ENCODE measurements at places on chromosomes 7 and 10.
A peak's percentile ranks its signal among the peaks of the same experiment; 100 is the strongest.

GRCh38 chr7:93765475-93765874 lies 125.1 kb downstream of the TFPI2 start:
- no peak for DNase-seq

DNA sequence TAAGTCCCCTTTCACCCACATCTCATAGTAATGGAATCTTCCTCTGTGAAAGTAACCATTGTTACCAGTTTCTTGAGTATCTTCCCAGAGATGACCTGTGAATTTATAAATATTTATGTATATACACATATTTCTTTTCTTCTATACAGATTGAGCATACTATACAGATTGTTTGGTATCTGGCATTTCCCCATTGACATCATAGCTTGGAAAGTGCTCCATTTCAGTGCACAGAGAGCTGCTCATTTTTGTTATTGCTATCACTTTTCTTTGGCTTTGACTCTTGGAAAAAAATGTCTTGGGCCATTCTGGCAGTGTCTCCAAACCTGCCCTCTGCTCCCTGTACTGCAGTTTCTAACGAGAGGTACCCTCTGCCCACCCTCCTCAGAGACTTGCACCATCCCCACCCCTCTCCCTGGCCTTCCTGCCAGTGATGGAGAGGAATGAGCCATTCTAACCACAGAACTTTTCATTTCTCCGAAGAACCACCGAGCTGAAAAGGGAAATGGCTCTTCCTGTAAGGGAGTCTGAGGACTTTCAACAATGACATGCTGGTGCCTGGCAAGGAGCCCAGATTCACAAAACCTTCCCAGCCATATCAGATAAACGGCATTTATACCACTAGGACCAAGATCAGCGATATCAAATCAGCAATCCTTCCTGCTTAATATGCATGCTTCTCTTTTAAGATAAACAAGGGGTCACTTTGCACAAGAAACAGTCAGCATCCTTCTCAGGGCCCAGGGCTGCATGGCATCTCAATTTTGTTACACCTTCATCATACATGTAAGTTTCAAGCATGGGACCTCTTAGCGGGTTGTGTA lies 19.7 kb upstream of the CCSER2 start:
- peak; percentile 34 for DNase-seq

- DNase-seq, result no peak
These were observed 19.1 kb downstream of the DNAJB6 start for GRCh38 chr7:157355784-157356511.

GRCh38 chr10:18312374-18313139 lies 172.3 kb downstream of the CACNB2 start:
- DNase-seq, result peak; percentile 43

- DNase-seq, result no peak
These were observed 32.5 kb upstream of the GPR158 start for GRCh38 chr10:25142116-25142864.

DNA sequence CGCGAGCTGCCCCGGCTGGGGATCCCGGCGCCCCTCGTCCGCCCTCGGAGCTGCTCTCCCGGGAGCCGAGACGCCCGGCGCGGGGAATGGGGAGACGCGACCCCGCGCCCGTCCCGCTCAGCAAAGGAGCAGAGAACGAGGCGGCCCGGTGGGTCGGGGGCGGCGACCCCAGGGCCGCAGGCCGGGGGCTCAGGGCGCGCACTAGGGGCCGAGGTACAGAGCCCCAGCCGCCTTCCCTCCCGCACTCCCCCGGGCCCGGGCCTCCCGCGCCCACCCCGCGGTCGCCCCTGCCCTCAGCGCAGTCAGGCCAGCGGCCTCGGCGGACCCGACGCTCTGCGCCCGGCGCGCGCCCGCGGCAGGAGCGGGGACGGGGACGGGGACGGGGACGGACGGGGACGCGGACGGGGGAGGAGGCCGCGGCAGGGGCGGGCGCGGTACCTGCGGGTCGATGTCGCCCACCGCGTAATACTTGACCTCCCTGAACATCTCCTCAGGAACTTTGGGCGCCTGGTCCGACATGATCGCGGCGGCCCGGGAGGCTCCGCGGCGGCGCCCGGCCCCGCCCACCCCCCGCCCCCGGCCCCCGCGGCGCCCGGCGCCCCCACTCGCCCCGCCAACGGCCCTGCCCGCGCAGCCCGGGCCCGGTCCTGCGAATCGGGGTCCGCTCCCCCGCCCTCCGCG lies 373 bp downstream of the PAXIP1 start:
- no peak for DNase-seq

- no peak for DNase-seq
These were observed 142.4 kb upstream of the BMPER start for GRCh38 chr7:33762911-33763306.

GRCh38 chr10:84140036-84140379 lies 699 bp downstream of the GHITM start:
- DNase-seq, result no peak

DNA sequence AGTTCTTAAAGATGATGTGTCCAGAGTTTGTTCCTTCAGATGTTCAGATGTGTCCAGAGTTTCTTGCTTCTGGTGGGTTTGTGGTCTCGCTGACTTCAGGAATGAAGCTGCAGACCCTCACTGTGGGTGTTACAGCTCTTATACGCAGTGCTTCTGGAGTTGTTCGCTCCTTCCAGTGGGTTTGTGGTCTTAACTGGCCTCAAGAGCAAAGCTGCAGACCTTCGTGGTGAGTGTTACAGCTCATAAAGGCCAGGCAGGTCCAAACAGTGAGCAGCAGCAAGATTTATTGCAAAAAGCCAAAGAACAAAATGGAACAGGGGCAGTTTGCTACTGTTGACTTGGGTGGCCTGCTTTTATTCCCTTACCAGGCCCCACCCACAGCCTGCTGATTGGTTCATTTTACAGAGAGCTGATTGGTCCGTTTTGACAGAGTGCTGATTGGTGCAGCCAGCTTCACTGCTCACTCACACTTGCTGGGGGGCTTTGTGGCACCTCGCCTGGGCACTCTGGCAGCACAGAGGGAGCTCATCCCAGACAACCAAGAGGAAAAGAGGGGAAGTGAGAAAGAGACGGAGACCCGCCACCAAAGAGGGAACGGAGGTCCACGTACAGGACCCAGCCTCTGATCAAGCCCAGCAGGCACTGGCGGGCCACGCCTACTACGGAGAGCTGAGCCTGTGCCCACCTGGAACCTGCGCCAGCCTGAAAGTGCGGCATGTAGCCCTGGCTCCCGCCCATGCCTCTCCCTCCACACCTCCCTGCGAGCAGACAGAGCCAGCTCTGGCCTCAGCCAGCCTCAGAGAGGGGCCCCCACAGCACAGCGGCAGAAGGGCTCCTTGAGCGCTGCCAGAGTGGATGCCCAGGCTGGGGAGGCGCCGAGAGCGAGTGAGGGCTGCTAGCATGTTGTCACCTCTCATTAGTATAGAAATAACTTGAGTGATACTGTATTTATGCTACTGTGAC lies 55.8 kb upstream of the SEMA3C start:
- no peak for DNase-seq

- DNase-seq, result no peak
These were observed 604.3 kb upstream of the GALNT17 start for GRCh38 chr7:70527520-70528115.

DNA sequence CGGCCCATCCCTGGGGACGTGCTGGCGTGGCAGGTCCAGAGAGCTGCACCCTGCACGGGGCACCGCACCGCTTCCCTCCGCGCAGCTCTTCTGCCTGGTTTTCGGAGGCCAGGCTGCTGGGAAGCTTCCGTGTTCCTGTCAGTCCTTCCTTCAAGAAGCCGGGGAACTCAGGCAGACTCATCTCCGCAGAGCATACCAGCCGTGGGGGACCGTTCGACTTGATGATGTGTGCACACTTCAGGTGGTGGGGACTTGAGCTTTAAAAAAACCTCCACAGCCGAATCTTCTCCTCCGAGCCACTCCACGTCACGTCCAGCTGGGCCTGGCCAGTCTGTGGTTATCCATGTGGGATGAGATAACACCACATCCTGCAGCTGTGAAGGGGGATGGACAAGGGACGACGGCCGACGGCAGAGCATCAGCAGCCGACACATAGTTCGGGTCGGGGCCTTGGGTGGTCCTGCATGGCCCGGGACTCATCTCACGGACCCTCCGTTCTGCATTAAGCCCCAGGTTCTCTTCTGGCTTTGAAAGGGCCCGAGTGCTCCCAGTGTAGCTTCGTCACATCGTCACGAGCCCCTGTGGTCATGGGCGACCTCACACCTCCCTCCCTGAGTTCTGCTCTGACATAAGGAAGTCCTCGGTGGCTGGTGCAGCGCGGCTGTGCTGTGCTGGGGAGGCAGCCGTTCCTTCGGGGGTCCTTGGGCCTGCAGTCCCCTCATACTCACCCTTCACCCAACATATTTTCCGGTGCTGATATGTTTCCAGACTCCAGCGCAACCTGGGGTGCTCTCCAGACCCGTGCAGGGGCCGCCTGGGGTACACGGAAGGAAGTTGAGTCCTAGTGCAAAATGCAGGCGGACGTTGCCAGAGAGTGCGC lies 4.5 kb upstream of the BHLHA15 start:
- no peak for DNase-seq

GRCh38 chr10:14617852-14618251 lies 156.8 kb downstream of the FAM107B start:
- DNase-seq, result no peak

DNA sequence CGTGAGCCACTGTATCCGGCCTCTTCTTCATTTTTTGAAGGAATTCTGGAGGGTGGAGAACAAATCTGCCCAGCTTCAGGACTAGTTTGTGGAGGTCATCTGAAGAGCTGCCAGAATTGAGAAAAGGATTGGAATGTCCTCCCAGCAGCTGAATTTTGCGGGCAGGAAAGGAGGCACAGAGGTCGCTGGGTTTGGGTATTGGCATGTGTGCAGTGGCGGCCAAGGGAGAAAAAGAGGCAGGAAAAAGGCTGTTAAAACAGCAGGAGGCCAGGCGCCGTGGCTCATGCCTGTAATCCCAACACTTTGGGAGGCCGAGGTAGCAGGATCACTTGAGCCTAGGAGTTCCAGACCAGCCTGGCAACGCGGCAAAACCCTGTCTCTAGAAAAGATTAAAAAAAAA lies 80.4 kb downstream of the HIP1 start:
- no peak for DNase-seq

DNA sequence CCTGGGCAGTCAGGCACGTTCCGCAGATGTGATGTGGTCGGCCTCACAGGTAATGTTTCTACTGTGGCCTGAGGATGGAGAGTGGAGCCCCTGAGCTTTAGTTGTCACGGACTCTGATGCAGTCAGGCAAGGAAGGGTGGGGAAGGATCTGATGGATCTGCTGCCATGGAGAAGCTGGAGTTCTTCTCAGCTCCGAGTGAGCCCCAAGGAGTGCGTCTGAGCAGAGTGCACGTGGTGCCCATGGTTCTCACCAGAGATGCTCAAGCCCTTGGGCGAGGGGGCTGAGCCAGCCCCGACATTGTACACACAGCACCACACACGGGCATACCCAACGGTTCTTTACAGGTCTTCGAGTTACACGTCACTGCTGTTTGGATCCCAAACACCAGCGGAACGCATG lies 192.5 kb downstream of the EBF3 start:
- DNase-seq, result no peak

- DNase-seq, result no peak
These were observed 324.8 kb upstream of the PHYHIPL start for GRCh38 chr10:58851606-58852005.

- no peak for DNase-seq
These were observed 38.9 kb downstream of the FAM20C start for GRCh38 chr7:231030-231857.

GRCh38 chr7:105102557-105103352 lies 88.8 kb downstream of the KMT2E start:
- no peak for DNase-seq

GRCh38 chr7:14834456-14834855 lies 68.1 kb downstream of the DGKB start:
- DNase-seq, result no peak

- no peak for DNase-seq
These were observed 86.2 kb upstream of the ABCB5 start for GRCh38 chr7:20529260-20529659.

GRCh38 chr7:26049081-26049480 lies 102.9 kb upstream of the NFE2L3 start:
- DNase-seq, result no peak

DNA sequence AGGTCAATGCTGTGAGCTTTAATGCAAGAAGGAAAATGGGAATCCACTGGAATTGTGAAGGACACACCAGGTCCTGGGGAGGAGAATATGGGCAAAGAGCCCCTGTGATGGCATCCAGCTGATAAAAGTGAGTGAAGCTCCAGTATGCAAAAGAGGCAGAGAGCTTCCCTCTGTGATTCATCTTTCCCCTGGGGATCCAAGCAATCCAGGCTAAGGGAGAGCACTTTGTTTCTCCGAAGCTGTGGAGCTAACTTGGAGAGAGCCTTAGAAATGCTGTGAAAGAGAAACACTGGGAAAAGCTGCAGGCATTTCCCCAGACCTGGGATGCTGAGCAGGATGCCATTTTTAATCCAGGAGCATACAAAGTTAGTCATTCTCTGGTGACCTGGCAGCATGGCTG lies 489.5 kb downstream of the SH2D4B start:
- no peak for DNase-seq

DNA sequence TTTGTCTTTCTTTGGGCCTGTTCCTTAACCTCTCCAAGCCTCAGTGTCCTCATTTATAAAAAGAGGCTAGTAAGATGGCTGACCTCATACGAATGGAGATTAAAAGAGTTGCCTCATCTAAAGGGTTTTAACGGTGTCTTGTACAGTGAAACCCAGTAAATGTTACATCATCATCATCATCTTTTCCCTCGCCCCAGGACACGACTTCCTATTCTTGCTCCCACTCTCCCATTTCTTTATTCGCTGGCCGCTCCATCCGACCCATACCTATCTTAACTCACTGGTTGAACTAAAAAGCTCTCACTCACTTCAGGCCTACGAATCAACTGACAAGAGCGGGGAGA lies 554 bp downstream of the FRA10AC1 start:
- peak; percentile 20 for DNase-seq

DNA sequence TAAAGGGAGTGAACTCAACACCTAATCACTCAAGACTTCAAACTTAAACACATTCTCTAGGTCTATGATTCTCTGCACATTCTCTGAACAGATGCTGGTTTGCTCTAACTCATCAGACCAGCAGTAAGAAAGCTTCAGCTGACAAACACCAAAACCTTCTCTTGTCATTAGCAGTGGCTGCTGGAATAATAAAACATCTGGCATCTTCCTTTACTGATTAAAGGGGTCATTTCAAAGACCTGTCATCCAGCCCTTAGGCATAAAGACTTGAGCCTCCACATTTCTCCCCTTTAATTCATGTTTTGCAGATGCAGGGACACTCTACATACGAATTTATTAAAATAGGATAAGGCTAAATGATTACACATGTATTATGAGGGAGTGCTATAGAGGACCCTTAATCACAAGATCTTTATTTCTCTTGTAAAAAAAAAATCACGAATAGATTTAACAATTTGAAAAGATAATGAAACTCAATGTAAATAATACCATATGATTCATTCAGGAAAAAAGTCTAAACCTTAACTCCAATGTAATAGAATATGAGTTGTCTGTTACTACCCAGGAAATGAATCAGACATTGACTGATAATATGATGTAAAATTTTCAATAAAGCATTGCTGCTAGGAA lies 152.4 kb upstream of the GNAI1 start:
- DNase-seq, result no peak

DNA sequence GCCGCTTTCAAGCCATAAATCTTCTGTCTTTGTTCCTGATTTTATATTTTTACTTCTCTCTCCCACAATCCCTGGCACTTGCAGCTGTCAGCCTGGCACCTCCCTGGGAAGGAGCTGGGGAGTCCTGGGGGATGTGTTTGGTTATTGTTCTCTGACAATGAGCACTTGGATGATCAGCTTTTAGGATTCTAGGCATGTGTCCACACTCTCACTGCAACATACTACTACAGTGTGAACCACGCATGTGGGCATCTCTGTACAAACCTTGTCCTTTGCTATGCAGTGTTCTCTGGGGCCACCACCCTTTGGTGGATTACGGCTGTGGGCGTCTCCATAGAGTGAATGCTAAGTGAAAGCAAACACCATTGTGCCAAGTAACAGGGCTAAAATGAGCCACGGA lies 168.4 kb upstream of the KMT2E start:
- no peak for DNase-seq

All from brain pericyte (primary cell).